ENCODE measurements at places on chromosomes 11 and 22. TPM values are rescaled to one million over a fixed set of nuclear protein-coding genes. Genes with fewer than 3 reads are reported as not detected.

Gene APOA5
- total RNA-seq = not detected

DNA sequence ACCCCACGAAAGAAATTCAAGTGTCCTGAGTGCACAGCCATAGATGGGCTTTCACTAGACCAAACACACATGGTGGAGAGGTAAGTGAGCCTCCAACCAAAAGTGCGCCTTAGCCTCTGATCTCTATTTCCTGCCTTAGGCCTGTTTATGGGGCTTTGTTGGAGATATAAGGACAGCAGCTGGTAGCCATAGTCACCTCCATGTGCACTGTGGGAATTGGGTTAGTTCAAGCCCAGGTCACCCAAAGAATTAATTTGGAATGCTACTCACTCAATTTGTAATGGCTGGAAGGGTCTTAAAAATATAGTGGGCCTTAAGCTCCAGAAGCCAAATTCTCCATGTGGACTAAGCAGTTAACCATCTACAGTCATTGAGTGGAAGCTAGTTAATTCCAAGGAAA is 73.6 kb downstream of the ALX4 start:
- no peak for DNase-seq

Gene LSP1
- 19.7 TPM for total RNA-seq

Gene NAALAD2
- 0.60 TPM for total RNA-seq

Gene MS4A4E
- 0.93 TPM for total RNA-seq

Gene SHISA8
- 2.2 TPM for total RNA-seq

DNA sequence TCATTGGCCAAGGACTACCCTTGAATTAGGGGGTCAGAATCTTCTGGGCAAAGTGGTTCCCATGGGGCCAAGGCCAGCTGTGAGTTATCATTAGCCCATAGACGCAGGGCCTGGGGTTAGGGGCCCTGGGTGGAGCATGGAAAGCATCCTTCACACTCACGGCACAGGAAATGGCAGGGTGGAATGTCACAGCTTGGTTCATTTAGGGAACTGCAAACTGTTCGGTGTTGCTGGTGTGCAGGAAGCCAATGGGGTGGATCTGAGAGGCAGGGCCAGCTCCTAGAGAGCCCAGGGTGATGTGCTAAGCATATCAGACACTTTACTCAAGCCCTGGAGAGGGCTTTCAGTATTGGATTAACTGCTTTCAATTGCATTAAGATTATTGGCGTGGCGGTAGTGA is 42.9 kb downstream of the TECTA start:
- DNase-seq = no peak

All from left ventricle myocardium inferior (tissue), 1 donor.